ENCODE measurements at places on chromosomes 7 and 10. TPM values are rescaled to one million over a fixed set of nuclear protein-coding genes. Genes with fewer than 3 reads are reported as not detected.

PTPN20 gene
- total RNA-seq, result 7.4 TPM

SFTPD gene
- total RNA-seq, result 0.59 TPM

AKR1E2 gene
- total RNA-seq, result 26.7 TPM

CALCR gene
- total RNA-seq, result 2.4 TPM

COL1A2 gene
- total RNA-seq, result 2,300 TPM

SPDYE11 gene
- 0.10 TPM for total RNA-seq

JAZF1 gene
- 20.7 TPM for total RNA-seq

BTAF1 gene
- total RNA-seq, result 48.8 TPM

OR6V1 gene
- not detected for total RNA-seq

CACNA2D1 gene
- 28.1 TPM for total RNA-seq

HSPA12A gene
- 106 TPM for total RNA-seq

SFTPA1 gene
- not detected for total RNA-seq

CLEC2L gene
- 5.7 TPM for total RNA-seq

ZNRF2 gene
- 28.1 TPM for total RNA-seq

CTNNA3 gene
- 63.5 TPM for total RNA-seq

SAMD9 gene
- total RNA-seq, result 9.6 TPM

PDE1C gene
- 10.6 TPM for total RNA-seq

GDF2 gene
- not detected for total RNA-seq

C10orf53 gene
- not detected for total RNA-seq

LBX1 gene
- 1.9 TPM for total RNA-seq

GPR37 gene
- 38.8 TPM for total RNA-seq

DPYSL4 gene
- 22.1 TPM for total RNA-seq

MRLN gene
- 1.6 TPM for total RNA-seq

MLXIPL gene
- total RNA-seq, result 0.55 TPM

CCL24 gene
- total RNA-seq, result not detected

HOXA2 gene
- total RNA-seq, result 4.4 TPM

BRAT1 gene
- total RNA-seq, result 32.7 TPM

TMEM243 gene
- total RNA-seq, result 20.9 TPM

CUZD1 gene
- 0.69 TPM for total RNA-seq

SLC18A2 gene
- total RNA-seq, result 5.8 TPM

C1GALT1 gene
- 36.1 TPM for total RNA-seq

TLX1 gene
- total RNA-seq, result not detected

UFSP1 gene
- 4.2 TPM for total RNA-seq

PLOD3 gene
- total RNA-seq, result 26.2 TPM

TRIL gene
- total RNA-seq, result 17.4 TPM

COL17A1 gene
- total RNA-seq, result 0.61 TPM

CPED1 gene
- 26.5 TPM for total RNA-seq

ANKRD7 gene
- 10.3 TPM for total RNA-seq
